ENCODE measurements at places on chromosomes 7 and 10.

GRCh38 chr7:5497295-5498103 lies 73.9 kb upstream of the TNRC18 start:
- no peak for DNase-seq

DNA sequence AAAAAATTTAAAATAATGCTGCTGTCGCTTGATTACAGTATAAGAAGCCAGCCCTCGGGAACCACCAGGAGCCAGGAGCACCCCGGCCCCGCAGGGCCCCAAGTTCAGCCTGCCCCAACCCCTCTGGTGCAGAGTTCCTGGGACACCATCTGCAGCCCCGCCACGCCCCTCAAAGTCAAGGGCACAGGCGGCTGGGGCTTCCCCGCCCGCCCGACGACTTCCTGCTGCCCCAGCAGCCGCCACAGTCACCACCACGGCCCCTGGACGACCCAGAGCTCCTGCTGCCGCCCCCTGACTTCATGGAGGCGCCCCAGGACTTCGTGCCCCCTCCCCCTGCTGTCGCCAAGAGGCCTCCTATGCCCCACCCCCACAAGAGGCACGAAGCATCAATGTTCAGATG lies 103.6 kb upstream of the PDSS1 start:
- no peak for DNase-seq

GRCh38 chr7:29177963-29178600 lies 16.5 kb upstream of the CHN2 start:
- no peak for DNase-seq

GRCh38 chr7:123401295-123401694 lies 133.1 kb downstream of the IQUB start:
- DNase-seq: no peak

GRCh38 chr10:33239257-33239656 lies 95.2 kb downstream of the NRP1 start:
- no peak for DNase-seq

Data from stimulated activated CD4-positive, alpha-beta T cell treated with anti-CD3 and anti-CD28 coated beads, Interleukin-2, amount 100 ng/mL, for 48 hours (primary cell).